ENCODE measurements at places on chromosomes 16 and 17. TPM values are rescaled to one million over a fixed set of nuclear protein-coding genes. Genes with fewer than 3 reads are reported as not detected.

- no peak for DNase-seq
Measured at GRCh38 chr16:68893710-68894705, 50.7 kb downstream of the TANGO6 start.

GRCh38 chr17:58381124-58382035 is 29.4 kb upstream of the SUPT4H1 start:
- no peak for DNase-seq

DNA sequence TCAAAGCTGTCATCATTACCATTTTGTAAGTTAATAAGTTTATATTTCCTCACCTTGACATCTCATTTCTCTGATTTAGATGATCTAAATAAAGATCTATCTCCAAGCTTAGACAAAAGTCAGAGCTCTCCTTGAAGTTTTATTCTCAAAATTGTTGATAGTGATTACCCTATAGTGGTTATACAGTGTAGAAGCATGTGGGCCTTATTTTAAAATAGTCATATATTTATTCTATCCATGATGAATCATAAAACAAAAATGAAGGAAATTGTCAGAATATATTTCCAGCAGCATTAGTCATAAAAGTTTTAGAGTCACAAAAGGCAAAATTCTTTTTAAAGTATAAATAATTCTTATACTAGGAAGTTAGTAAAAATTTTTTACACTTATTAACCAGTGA is 49.0 kb downstream of the RHOT1 start:
- DNase-seq = no peak

DNA sequence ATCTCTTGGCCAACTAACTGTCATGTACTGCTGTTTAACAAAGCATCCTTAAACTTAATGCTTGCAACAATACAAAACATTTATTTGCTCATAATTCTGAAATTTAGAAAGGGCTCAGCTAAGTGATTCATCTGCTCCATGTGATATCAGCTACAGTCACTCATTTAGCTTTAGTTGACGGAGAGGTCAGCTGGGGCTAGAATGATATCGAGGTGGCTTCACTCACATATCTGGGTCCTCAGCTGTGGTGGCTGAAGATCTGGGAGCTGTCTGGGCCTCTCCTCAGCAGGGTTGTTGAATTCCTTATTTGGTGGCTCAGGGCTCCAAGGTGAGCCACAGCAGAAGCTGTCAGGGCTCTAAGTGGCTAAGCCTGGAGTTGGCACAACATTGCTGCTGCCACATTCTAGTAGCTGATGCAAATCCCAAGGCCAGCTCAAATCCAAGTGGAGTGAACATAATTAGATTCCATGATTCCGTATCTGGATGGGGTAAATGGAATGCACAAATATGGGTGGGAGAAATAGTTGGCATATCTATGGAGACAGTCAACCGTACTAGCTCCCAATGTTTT is 62.8 kb downstream of the HS3ST3A1 start:
- no peak for DNase-seq

CSH2 gene
- not detected for total RNA-seq

SDR42E1 gene
- total RNA-seq = 19.3 TPM

SMIM36 gene
- not detected for total RNA-seq

SEC14L5 gene
- 0.83 TPM for total RNA-seq

Measured in Peyer's patch (tissue), 4 donors.